ENCODE measurements at places on chromosomes 6 and 20. TPM values are rescaled to one million over a fixed set of nuclear protein-coding genes. Genes with fewer than 3 reads are reported as not detected.

TP53TG5 gene
- total RNA-seq, result not detected

NEURL2 gene
- total RNA-seq, result 3.6 TPM

ZNF334 gene
- total RNA-seq, result 5.4 TPM

MDFI gene
- total RNA-seq, result 30.8 TPM

GPSM3 gene
- 0.26 TPM for total RNA-seq

POU5F1 gene
- not detected for total RNA-seq

MUCL3 gene
- not detected for total RNA-seq

MCHR2 gene
- not detected for total RNA-seq

ITPR3 gene
- total RNA-seq, result 15.9 TPM

HCK gene
- total RNA-seq, result not detected

CDC40 gene
- 13.6 TPM for total RNA-seq

KCNS1 gene
- 1.4 TPM for total RNA-seq

SLC24A3 gene
- total RNA-seq, result 1.5 TPM

ZC3H12D gene
- total RNA-seq, result 0.12 TPM

FABP7 gene
- total RNA-seq, result not detected

PKIB gene
- total RNA-seq, result 2.6 TPM

PRL gene
- total RNA-seq, result not detected

FHL5 gene
- total RNA-seq, result 0.17 TPM

APOBEC2 gene
- total RNA-seq, result not detected

NOL4L gene
- total RNA-seq, result 11.2 TPM

MKKS gene
- total RNA-seq, result 4.7 TPM

ATP6V1G2 gene
- total RNA-seq, result 2.7 TPM

TSPO2 gene
- not detected for total RNA-seq

ANKEF1 gene
- 0.68 TPM for total RNA-seq

CITED2 gene
- 232 TPM for total RNA-seq

MLN gene
- not detected for total RNA-seq

TRIM15 gene
- not detected for total RNA-seq

SULF2 gene
- total RNA-seq, result 105 TPM

UFL1 gene
- 19.4 TPM for total RNA-seq

CYP24A1 gene
- not detected for total RNA-seq

SLA2 gene
- total RNA-seq, result not detected

NANP gene
- total RNA-seq, result 7.2 TPM

KHDC3L gene
- not detected for total RNA-seq
